ENCODE measurements at places on chromosomes 2 and 18.

DNA sequence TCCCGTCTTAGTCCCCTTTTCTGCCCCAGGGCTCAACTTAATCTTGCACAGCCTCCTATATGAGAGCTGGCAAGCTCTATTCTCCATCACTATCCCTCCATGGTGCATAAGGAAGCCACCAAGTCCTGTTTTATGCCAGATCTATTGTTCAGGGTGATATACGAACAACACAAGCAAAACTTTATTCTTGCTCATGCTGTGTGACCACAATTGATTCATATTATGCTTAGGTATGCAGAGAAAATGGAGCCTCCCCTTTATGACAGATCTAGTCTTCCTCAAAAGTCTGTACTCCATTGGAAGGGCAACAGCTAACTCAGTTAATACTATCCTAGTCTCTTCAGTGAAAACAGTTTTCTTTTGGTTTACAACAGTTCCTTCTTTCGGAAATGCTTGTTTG lies 94.0 kb upstream of the STON1 start:
- DNase-seq, result no peak

GRCh38 chr2:201999279-201999678 lies 34.4 kb upstream of the FZD7 start:
- DNase-seq, result no peak

- no peak for DNase-seq
Observed at GRCh38 chr2:174931724-174932123, 73.5 kb downstream of the CHN1 start.

- no peak for DNase-seq
Observed at GRCh38 chr18:22701326-22701725, 231.8 kb upstream of the RBBP8 start.

GRCh38 chr2:85999061-85999831 lies 106.4 kb downstream of the POLR1A start:
- DNase-seq, result no peak

- no peak for DNase-seq
Observed at GRCh38 chr2:21044694-21045371, 960 bp upstream of the APOB start.

GRCh38 chr2:161044095-161044865 lies 115.9 kb upstream of the TANK start:
- no peak for DNase-seq

DNA sequence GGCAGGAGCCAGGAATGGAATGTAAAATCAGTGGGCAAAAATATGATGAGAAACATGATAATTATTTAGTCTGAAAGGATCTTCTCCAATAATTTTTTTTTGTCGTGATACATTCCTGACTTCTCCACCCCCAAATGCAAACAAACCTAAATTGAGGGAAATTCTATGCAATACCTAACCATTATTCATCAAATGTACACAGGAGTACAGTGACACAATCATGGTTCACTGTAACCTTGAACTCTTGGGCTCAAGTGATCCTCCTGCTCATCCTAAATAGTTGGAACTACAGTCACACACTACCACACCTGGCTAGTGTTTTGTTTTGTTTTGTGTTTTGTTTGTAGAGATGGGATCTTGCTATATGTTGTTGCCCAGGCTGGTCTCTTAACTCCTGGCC lies 46.5 kb downstream of the RAB10 start:
- no peak for DNase-seq

- no peak for DNase-seq
Observed at GRCh38 chr2:64410671-64411070, 43.3 kb upstream of the LGALSL start.

GRCh38 chr2:150165988-150166312 lies 321.5 kb downstream of the RND3 start:
- no peak for DNase-seq

DNA sequence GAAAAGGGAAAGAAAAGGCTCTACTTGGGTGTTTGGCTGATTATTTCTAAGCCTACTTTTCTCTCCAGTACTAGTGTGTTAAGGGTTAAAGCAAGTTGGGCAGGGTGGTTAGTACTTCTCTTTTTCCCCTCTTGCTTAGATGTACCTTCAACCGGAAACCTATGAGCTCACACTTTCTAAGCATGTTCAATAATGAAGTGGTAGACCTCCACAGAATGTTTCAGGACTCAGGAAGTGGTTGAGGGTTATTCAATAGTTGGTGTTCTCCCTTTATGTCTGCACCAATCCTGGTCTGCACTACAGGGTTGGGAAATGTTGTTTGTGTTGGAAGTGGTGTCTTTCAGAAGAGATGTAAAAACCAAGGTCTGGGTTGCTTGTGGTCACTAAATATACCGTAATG lies 137.1 kb downstream of the ZEB2 start:
- no peak for DNase-seq

GRCh38 chr2:39541011-39541930 lies 104.2 kb upstream of the MAP4K3 start:
- no peak for DNase-seq

DNA sequence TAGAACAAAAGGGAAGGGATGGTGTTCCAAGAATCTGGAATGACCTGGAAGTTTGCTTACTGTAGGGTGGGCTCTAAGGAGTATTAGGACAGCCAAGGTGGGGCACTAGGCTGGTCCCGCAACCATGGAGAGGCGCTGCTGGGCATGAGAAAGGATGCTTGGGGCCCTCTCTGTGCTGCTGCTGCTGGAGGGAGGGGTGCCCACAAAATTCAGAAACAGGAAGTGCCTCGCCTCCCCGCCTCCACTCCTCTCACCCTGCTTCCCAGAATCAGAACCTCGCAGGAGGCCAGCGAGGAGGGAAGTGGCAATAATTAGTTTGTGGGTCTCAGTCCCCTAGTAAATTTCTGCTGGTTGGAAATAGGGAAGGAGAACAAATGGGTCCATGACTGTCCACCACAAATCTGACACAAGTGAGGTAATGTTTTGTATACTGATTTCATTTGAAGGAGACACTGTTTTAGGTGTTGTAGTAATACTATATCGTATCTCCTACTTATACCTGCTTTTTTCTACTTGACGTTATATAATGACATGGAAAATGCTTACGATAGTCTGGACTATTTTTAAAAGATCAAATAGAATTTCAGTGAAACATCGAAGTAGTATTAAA lies 7.9 kb upstream of the PDCL3 start:
- DNase-seq, result no peak

DNA sequence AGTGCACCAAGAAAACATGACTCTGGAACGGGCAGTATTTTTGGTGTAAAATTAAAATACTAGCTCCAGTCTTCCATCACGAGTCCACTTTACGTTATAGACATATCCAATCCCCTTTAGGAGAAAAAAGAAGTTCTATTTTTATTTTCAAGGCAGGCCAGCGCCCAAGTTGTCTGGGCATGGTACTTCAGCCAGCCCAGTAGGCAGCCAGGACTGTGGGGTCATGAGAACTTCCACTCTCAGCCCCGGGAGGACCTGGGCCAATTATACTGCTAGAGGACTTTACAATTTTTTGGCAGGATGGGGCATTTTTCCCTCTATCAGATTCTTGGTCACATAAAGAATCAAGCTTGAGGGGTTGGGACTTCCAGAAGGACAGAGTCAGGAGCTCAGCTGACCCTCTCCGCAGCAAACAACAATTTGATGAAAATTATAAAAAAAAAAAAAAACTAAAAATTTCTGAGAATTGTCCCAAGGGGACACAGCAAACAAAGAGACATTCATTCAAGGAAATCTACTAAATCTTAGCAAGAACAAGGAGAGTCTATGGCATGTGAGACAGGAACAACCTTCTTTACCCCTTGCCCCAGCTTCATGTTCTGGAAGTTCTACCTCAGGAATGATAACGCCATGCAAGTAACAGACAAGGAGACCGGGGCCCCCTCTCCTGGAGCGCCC lies 37.3 kb upstream of the B3GNT2 start:
- DNase-seq, result no peak

DNA sequence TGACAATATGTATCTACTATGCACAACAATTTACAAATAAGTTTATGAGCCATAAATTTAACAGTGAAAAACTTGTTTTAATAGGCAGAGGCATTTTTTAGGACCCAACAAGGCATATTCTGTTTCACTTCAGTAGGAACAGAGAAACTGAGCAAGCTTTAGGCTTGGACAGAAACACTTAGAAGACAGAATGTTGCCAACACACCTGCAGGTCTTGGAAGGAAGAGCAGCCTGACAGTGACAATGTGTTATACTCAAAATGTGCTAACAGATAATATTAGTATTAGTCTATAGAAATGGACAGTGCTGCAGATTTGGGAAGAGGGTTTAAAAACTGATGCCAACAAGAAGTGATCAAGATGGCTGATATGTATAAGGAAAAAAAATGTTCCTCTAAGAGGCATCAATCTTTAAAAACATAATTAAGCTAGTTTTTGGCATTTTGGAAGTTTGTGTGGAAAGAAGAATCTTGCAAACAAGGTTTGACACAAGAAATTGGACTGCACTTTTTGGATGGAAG lies 297.1 kb upstream of the FSIP2 start:
- no peak for DNase-seq

DNA sequence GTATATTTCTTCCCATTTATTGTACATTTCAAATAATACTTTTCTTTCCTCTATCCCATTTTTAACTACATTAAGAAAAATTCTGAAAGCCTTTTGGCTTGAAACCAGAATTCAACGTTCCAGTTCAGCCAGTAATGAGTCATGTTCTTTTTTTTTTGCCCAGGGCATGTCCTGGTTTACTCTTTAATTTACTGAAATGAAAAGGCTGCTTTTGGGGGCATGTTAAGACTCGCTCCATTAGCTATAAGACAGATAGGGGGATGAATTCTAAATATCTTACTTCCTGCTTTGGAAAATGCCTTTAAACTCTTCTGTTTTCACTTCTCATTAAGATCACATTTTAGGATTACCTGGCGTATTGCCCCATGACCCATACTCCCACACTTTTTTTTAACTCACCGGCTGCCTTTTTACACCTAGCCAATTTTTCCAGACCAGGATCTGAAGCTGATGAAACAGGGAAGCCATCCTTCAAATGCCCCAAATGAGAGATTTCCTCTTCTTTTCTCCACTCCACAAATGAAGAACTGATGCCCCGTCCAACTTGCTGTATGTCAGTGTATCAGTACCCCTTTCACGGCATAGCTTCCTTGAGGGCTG lies 585 bp downstream of the ABCA12 start:
- no peak for DNase-seq

DNA sequence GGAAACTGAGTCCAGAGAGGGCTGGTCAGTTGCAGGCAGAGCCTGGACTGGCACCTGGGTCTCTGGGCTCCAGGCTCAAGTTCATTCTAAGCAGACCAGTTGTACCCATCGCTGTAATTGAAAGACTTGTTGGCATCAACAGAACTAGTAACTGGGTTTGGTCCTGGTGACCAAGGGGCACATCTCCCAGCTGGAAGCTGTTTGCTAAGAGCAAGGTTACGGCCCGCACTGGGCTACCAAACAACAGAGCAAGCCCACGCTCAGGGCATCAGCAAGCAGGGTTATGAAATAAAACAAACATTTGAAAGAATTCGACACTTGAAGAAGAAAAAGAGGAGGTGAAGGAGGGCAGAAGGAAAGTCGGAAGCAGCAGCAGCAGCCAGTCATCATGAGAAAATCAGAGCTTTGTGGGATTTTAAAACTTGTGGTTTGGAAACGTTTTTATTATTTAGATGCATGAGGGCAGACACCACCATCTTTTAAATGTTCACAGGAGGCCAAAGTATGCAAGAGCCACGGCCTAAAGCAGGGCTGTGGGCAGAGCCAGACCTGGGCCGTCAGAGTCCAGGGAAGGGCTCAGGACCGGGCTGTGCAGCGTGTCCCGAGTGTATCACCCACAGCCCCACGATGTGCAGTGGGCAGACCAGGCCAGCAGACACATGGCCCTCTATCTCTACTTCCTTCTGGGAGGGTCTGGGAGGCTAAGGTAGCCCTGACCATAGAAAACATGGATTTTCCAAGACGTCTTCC lies 220.3 kb downstream of the BCL2 start:
- DNase-seq, result no peak

GRCh38 chr18:49847524-49847923 lies 34.2 kb upstream of the ACAA2 start:
- DNase-seq, result no peak

DNA sequence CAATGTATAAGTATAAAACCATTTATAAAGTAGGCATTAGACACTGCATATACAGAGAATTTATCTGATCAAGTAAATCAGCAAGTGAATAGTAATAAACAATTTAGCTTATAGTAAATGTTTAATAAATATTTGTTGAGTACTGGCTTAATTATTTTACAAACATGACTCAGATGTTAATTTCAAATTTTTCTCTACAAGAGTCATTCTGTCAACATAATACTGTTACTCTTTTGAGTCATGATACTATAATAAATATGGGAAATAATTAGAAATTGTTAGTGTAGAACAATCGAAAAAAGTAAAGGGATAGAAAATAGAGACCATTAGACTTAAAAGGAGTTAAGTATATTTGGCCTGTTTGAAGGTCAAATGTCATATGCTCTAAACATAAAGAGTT lies 133.6 kb upstream of the MC4R start:
- no peak for DNase-seq

DNA sequence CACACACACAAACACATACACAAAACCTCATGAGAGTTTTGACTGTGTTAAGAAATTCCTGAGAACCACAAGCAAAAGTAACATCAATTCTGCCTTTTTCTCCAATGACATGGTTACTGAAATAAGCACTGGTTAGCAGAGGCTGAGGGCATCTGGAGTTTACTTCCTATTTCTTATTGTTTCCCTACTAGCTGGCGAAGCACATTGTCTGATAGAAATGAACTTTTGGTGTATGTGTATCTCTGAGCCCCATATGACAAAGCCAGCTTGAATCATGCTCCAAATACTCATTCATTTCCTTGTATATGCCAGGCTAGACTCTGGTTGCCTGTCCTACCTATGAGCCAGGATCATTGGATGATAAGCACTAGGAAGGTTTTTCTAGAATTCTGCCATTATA lies 203.1 kb downstream of the NCKAP5 start:
- no peak for DNase-seq

- DNase-seq, result no peak
Observed at GRCh38 chr2:47838249-47838648, 55.3 kb downstream of the MSH6 start.

GRCh38 chr18:5842653-5843052 lies 52.7 kb downstream of the TMEM200C start:
- no peak for DNase-seq

DNA sequence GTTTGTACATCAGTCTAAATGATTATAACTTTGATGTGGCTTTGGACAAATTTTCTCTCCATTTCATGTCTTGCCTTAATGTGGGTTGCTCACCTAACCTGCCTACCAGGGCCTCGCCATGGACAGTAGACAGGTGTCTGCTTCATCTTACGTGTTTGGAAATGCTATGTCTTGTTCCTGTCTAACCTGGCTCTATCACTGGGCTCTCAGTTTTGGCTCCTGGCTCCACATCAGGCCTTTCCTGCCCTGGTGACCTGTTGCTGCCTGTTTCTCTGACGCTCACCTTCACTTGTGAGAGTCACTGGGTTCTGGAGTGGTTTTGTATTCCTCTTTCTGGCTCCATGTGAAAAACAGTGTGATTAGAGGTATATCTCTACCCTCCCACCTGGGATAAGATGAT lies 65.9 kb downstream of the PHLPP1 start:
- DNase-seq, result no peak

- DNase-seq, result no peak
Observed at GRCh38 chr18:75554644-75555185, 127.2 kb upstream of the SMIM21 start.

GRCh38 chr2:71486881-71487640 lies 33.7 kb downstream of the DYSF start:
- DNase-seq, result no peak

GRCh38 chr2:145687442-145688134 lies 1167.7 kb upstream of the ZEB2 start:
- no peak for DNase-seq

- no peak for DNase-seq
Observed at GRCh38 chr18:23143016-23143814, 7.9 kb downstream of the CABLES1 start.
